ENCODE measurements at places on chromosomes 4 and X. TPM values are rescaled to one million over a fixed set of nuclear protein-coding genes. Genes with fewer than 3 reads are reported as not detected.

ATP8A1 gene
- 105 TPM for total RNA-seq

PIR gene
- total RNA-seq, result 4.3 TPM

SLC16A2 gene
- 17.8 TPM for total RNA-seq

SEC31A gene
- 268 TPM for total RNA-seq

KCTD8 gene
- 9.3 TPM for total RNA-seq

SPOCK3 gene
- total RNA-seq, result 22.1 TPM

TCP11X1 gene
- not detected for total RNA-seq

TAF1 gene
- total RNA-seq, result 83.5 TPM

FAT4 gene
- 96.9 TPM for total RNA-seq

NEUROG2 gene
- total RNA-seq, result 8.2 TPM

Measured in camera-type eye (tissue), 1 donor.